ENCODE measurements at places on chromosomes 13 and 19.
A peak's percentile ranks its signal among the peaks of the same experiment; 100 is the strongest.

DNA sequence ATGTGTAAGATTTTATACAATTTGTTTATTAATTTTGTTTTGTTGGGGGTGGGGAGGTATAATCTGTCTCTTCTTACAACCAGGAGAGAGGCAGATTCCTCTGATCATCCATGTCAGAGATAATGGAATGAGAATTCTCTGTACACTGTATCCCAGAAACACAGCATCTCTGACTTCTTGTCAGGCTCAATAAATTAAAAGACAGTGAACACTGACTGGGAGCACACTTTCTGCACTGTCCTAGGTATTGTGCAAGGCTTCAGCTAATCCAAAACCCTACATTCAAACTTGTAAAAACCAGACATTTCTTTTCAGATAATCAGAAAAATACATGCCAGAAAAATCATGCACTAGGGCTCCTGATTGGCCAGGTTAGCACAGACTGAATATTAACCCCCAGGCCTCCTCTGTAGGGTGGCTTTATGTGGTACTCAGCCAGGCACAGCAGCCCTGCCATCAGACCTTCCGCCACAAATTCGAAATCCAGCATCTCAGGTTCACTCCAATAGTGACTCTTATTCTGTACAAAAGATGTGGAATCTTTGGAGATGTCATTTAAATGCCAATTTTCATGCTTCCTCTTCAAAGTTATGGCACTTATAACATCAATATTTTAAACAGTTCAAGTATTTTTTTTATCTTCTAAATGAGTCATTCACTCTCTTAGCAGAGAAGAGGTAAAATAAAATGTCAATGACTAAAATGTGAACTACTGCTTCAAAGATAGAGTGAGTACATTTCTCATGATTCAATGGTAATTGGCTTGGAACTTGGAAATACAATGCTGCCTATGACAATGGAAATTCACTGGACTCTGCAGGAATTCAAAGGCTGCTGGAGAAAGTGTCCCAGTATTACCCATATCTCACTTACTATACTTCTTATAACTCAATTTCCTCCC is 211.5 kb downstream of the KLF12 start:
- DNase-seq = no peak

- DNase-seq = no peak
These were observed 10.7 kb downstream of the GRTP1 start for GRCh38 chr13:113353254-113353653.

DNA sequence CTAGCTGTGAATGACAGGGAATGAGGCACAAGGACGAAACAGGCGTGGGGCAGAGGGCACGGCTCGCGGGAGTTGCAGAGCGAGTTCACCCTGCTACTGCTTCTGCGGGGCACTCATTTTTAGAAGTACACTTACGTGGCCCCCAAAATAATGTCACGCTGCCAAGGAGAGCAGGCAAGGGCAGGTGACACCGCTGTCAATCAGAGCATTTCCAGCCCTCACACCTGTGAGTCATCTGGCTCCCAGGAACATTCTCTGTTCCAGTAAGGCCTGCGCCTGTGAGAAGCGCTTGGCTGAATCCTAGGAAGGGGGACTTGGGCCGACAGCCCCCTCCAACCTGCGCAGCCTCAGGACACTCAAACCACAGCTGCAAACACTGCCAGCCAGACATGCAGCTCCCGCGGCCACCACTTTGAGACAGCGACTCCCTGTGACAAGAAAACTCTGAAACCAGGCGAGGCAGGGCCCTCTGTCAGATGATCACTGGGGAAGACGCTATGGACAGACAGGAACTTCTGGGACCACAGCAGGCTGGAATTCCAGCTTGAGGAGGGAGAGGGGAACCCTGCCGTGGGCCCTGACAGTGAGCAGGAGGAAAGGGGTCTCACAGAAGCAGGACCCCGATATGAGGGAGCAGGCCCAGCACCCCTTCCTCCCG is 12.7 kb downstream of the DOT1L start:
- DNase-seq = no peak

DNA sequence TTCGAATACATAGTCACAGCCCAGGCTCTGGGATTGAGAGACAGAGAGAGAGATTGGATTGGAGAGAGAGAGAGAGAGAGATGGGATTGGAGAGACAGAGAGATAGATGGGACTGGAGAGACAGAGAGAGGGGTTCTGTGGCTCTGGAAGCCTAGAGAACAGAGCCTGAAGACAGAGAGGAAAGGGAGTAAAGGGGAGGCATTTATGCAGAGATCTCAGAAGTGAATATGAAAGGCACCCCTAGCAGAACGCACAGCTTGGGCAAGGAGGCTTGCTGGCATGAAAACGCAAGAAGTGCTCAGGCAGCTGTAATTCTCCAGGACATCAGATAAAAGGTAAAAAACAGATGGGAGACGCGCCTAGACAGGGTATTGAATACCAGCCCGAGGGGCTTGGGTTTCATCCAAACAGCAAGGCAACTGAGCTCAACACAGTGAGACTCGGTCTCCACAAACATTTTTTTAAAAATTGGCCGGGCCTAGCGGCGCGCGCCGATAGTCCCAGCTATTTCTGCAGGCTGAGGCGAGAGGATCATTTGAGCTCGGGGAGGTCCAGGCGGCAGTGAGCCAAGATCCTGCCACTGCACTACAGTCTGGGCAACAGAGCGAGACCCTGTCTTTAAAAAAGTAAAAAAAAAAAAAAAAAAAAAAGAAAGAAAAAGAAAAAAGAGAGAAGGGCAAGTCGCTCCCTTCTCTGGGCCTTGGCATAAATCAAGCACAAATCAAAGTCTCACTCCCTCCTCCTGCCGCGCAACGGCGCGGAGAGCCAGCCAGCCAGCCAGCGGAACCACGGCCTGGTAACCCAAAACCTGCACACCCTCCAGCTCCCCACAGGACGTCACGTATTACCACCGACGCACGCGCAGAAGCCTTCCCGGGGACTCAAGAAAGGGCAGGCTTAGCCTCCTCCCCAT is 774 bp upstream of the PPP2R1A start:
- peak; percentile 30 for DNase-seq

DNA sequence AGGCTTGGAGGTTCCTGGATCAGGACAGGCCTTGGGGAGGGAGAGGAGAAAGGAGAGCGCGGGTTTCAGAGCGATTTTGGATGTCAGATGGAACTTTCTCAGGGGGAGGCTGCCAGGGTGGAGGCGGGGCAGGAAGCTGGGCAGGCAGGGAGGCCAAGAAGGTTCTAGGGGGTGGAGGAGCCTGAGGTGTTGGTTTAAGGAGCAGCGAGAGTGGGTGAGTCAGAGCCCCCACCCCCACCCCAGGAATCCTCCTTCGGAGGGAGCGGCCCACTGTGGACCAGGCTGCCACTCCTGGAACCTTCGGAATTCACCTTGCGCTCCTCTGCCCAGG is 15.9 kb upstream of the NOP53 start:
- DNase-seq = no peak

DNA sequence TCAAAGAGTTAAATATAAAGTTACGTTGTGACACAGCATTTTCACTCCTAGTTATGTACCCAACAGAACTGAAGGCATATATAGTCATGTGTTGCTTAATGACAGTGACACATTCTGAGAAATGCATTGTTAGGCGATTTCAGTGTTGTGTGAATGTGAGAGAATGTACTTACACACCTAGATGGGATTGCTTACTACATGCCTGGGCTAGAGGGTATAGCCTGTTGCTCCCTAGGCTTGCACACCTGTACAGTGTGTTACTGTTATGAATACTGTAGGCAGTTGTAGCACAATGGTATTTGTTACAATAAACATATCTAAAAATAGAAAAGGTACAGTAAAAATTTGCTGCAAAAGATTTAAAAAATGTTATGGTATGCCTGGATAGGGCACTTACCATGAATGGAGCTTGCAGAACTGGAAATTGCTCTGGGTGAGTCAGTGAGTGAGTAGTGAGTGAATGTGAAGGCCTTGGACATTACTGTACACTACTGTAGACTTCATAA is 89.2 kb downstream of the DHRS12 start:
- DNase-seq = peak; percentile 44

- no peak for DNase-seq
These were observed 276.4 kb downstream of the KCNRG start for GRCh38 chr13:50291611-50292010.

DNA sequence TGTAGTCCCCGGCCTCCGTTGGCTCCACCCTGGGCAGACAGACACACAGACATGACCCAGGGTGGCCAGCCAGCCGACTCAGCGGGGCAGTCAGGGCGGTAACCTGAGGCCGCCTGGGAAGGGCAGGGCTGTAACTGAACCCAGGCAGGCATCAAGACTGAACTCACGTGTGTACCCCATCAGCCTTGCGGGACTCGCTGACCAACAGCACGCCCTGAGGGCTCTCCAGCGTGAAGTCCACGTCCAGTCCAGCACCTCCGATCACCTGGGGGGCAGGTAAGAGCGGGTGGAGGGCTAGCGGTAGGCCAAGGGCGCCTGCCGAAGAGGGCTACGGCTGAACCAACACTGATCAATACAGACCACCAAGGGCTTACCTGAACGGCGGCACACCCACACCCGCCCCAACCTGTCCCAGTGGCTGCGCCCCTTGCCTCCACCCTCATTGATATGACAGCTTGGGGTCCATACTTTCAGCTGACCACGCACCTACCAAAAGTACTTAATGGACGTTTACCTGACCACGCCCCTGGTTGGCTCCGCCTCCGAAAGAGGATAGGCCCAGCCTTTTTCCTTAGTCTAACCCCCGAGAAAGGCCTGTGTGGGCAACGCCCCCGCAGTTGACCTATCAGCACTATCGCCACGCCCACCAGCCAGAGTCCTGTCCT is 791 bp downstream of the TMED1 start:
- no peak for DNase-seq

DNA sequence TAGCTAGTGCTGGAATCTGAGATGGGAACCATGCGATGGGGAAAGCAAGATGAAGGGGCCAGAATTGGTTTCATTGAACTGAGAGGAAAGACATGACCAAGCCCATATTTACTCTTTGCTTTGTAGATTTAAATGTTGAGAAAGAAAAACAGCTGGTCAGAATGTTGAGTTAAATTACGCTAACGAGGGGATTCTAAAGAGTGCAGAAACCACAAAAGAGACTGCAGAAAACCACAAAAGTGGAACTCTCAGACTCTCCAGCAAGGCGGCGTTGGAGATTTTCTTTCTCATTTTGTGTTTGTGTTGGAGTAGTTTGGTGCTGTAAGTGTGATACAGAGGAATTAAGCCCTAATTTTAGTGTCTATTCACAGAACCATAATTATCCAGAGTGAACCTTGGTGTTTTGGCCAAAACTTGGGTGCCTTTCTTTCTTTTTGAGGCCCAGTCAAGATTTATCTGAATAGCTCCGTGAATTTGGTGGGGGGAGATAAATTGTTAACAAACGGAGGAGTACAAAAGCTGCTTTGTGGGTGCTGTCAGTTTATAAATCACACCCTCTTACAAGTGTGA is 26.3 kb downstream of the SAE1 start:
- DNase-seq = no peak

DNA sequence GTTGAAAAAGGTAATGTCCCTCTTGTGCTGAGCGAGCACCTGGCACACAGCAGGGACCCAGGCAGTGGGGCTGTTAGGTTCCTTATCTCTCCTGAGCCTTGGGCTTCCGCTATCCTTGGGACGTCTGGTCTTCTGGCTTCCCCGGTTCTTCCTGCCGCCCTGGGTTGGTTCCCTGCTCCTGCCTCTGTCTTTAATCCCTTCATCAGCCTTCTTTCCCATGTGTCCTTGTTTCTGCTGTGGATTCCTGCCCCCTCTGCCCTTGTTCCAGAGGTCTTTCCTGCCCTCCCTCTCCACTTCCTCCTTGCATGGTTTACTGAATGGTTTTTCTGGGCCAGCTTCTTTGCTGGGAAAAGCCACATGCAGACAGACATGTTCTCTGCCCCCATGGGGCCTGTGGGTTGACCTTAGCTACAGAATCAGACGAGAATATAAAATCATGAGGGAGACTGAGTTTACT is 2.6 kb downstream of the EPN1 start:
- no peak for DNase-seq

DNA sequence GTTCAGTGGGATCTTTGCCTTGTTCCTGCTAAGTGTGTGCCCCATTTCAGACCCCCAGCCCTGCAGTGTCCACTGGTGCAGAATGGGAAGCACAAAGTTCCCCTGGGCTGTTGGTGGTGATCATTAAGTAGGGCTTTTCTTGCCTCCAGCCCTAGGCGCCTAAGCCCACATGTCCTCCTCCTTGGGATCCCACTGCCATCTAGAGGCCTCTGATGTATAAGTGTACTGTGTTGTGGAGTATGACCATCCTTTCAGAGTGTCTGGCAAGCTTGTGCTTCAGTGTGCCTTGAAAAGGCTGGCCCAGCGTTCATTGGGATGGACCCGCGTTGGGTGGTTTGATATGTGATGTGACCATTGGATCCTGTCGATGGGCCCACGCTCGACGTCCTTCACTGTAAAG is 71.2 kb downstream of the WASF3 start:
- no peak for DNase-seq

GRCh38 chr19:398719-399118 is 10.2 kb downstream of the C2CD4C start:
- no peak for DNase-seq

GRCh38 chr19:14197882-14198281 is 8.1 kb downstream of the ADGRL1 start:
- no peak for DNase-seq

DNA sequence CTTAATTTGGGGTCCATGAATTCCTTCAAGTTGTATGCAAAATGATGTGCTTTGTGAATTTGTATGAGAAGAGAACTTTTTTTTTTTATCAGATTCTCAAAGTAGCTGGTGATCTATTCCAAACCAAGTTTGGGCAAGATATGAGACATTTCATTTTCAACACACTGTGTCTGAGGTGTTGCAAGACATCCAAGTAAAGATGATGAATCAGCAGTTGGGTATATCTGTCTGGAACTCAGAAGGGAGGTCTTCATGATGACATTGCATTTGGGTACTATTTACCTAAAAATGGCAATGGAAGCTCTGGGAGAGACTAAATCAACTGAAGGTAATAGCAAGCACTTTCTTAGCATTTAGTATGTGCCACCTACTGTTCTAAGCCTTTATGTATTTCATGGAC is 2.8 kb downstream of the FAM124A start:
- DNase-seq = no peak

- no peak for DNase-seq
These were observed 16.5 kb downstream of the DGKH start for GRCh38 chr13:42064966-42065365.

DNA sequence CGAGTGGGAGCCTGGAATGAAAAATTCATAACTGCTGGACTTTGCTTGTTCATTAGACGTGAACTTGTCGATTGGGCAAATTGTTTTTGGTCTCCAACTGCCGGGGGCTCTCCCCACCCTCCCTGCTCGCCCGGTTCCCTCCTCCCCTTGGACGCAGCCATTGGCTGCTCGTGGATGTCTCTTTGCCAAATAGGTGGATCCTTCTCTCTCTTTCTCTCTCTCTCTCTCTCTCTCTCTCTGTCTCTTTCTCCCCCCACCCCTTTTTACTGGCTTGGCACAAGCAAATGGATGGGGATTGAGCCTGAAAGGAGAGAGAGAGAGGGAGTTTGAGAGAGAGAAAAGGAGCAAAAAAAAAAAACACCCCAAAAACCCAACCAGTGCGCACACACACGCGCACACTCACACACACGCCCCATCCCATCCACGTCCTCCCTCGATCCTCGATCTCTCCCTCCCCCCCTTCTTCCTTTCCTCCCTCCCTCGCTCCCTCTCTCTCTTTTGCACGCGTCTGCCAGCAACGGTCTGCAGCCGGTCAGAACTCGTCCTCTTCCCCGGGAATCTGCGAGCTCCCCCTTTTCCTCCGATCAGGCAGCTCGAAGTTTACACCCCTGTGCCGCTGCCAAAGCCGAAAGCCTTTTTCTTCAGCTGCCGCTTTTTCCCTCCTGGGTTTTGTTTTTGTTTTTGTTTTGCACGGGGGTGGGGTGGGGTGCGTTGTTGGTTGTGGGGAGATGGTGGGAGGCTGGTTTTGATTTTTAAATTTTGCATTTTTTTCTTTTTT is 27.8 kb downstream of the NFIX start:
- peak; percentile 92 for DNase-seq
